GM06990 (cell line): ENCODE measurements at places on chromosomes 13 and 19.

DNA sequence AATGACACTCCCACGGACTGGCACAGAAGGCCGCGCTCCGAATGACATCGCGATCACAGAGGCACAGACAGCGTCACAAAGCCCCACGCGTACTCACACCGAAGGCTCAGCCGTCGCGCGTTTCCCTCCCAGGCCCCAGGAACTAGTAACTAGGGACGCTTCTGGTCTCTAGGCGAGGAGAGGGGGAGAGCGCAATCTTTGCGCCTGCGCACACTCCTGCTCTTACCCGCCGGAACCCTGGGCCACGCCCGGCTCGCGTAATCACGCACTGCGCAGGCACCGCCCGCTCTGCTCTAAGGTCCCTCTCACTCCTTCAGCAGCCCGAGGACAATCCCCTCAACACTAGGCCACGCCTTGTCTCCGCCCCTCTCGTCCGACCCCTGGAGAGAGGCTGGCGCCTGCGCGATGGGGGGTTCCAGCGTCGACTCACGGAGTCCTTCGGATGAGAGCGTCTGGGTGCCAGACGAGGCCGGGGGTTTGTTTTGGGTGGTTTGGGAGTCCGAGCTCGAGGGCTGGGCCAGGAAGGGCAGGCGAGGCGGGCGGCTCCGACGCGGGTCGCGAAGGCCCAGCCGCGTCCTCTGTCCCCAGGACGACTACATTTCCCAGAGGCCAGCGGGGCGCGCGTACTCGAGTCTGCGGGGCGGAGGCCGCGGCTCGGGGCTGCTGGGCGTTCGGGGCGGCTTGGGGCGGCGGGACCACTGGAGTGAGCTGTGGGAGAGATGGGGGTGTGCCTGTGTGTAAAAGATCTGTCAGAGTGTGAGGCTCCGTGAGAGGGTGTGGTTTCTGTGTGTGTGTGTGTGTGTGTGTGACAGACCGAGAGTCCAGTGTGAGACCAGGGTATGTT, at the start of gene ZNF471:
ZNF471 (plus strand) TSS at position 410 of the 844 bp plus-strand sequence. CDS start 3,717 bp downstream, outside the sequence.
- DNase-seq: no peak

DNA sequence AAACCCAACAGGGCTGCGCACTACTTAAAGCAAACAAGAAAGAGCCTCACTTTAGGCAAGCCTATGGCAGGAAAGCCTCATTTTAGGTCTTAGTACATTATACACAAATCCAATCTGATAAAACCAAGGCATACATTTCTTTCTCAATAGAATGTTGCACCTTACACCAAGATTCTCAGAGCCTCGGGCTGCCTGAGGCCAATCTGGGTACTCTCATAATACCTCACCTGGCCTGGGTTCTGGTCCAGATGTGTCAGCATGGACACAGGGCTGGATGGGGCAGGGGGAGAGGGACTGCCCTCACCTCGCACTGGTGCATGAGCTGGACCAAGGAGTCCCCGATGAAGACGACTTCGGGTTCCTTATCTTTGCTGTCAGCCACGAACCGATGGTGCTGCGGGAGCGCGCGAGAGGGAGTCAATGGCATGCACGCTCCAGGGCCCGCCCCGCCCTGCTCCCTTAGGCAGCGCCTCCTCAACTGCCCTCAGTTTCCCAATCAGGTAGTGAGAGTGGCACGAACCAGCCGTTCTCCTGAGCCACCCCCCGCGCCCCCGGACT, at the start of gene PRR19:
PRR19 (plus strand) TSS at position 487 of the 558 bp plus-strand sequence. CDS start 7,453 bp downstream, outside the sequence.
- DNase-seq: no peak

- DNase-seq: no peak
Observed at GRCh38 chr13:64088491-64088890, 2672.8 kb upstream of the PCDH20 start.

DNA sequence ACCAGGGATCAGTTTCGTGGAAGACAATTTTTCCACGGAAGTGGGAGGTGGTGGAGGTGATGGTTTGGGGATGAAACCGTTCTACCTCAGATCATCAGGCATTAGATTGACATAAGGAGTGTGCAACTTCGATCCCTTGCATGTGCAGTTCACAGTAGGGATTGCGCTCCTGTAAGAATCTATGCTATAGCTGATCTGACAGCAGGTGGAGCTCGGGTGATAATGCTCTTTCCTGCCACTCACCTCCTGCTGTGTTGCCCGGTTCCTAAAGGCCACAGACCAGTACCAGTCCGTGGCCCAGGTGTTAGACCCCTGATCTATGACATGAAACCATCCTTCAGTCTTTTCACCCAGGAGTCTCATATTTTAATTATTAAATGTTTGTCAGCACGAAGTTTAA, 4.0 kb downstream of the ZNF302 start:
- no peak for DNase-seq

GRCh38 chr13:93079294-93079693, 147.3 kb upstream of the GPC6 start:
- no peak for DNase-seq

- DNase-seq: no peak
Observed at GRCh38 chr13:37074703-37075102, 15.2 kb upstream of the SUPT20H start.

DNA sequence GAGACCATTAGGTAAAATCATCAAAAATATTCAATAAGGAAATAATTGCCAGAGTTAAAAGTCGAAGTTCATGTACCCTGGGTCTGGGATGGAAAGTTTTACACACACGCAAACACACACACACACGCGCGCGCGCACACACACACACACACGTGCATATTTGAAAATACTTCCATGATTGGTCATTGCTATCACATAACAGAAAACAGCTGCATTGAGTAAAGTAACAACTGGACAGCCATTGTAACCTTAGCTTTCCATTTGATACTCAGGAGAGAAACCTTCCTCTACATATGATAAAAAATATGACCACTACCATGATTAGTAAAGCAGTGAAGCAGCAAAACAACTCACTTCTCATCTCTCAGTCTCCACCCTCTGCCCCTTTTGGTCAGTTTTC, 490.0 kb upstream of the SGCG start:
- DNase-seq: no peak

GRCh38 chr13:46679369-46680120, 117.4 kb downstream of the ESD start:
- peak; percentile 71 for DNase-seq

DNA sequence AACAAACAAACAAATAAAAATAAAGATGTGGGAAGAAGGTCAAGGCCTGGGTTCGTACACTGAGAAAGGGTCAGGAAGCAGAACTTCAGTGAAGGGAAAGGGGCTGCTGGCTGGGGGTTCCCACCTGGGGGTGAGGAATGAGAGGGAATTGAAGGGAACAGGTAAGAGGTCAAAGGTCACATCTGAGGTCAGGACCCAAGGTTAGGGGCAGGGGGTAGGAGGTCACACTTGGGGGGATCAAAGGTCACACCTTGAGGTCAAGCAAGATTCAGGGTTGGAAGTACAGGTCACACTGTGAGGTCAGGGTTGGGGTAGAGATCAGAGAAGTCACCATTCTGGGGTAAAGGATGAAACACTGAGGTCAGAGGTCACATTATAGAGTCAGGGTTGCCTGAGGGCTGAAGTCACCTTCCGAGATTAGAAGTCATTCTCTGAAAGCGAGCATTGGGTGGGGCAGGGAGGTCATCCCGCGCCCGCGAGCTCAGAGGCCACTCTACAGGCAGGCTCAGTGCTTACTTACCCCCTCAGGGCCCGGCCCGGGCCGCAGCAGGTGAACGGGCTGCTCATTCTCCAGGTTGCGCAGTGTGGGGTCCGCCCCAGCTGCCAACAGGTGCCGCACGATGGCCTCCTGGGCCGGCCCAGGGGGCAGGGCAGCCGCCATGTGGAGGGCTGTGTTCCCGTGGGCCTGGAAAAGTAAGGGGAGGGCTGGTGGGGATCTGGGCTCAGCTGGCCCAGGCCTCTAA, 10.8 kb downstream of the NFKBID start:
- no peak for DNase-seq

DNA sequence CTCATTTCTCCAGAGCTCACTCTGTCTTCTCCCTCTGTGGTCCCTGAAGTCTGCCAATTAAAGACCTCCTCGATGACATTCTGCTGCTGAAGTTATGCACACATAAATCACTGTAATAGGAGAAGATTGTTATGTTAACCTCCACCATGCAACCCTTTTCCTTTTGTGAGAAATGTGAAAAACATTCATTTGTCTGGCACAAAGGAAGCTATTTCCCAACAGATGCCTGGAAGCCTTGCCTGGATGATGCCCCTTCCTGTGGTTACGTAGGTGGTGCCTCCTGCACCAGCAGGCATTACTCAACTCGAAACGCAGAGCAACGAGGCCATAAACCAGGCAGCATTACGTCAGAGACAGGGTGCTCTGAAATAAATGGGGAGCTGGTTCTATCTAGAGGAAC, 327.4 kb upstream of the ZNF507 start:
- no peak for DNase-seq

- no peak for DNase-seq
Observed at GRCh38 chr13:77902319-77902963, 16.2 kb downstream of the EDNRB start.

GRCh38 chr19:31110336-31110735, 238.9 kb downstream of the TSHZ3 start:
- no peak for DNase-seq

DNA sequence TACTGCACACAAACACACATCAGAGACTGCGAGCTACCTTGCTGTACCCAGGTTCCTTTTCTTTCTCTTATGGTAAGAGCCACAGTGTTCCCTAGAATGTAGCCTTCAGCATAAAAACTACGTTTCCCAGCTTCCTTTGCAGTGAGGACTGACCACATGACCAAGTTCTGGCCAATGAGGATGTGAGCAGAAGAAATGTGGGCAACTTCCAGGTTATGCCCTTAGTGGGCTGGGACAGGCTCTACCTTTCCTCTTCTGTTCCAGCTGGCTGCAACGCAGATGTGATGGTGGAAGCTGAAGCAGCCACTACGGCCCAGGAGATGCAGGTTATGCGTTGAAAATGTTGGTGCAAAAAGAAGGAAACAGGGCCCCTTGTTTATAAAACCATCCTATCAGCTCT, 27.5 kb downstream of the VRK3 start:
- no peak for DNase-seq

DNA sequence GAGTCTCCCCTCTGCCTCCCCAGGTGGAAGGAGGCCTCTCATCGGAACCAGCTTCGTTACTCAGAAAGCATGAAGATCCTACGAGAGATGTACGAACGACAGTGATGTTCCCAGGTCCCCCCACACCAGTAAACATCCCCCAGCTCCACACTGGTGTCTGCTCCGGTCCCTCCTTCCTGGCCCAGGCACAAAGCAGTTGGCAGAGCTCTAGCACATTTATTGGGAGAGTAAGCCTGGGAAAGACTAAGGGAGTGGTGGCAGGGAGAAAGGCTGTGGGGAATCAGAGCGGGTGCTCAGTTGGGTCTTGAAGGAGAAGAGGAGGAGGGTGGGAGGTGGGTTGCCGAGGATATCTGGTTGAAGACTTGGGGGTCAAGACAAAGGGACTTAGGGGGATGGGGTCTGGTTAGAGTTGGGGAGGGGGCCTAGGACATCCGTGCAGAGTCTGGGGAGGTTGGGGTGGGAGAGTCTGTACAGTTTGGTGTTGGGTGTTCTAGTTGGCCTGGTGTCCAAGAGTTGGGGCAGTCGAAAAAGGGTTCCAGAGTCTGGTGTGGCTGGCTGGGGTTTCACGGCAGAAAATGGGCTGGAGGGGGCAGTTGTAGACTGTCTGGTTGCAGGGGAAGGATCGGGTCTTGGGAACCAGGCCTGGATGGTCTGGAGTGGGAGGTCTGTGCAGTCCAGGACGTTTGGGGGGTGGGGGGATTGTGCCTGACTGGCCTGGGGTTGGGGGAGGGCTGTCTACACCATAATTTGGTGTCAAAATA, 2.3 kb downstream of the HSPB6 start:
- DNase-seq: no peak

GRCh38 chr13:22120646-22121045, 449.8 kb downstream of the FGF9 start:
- no peak for DNase-seq

GRCh38 chr19:38263689-38264485, 486 bp upstream of the SPINT2 start:
- DNase-seq: no peak

GRCh38 chr19:52923778-52924593, 758 bp upstream of the ZNF888 start:
- DNase-seq: no peak

DNA sequence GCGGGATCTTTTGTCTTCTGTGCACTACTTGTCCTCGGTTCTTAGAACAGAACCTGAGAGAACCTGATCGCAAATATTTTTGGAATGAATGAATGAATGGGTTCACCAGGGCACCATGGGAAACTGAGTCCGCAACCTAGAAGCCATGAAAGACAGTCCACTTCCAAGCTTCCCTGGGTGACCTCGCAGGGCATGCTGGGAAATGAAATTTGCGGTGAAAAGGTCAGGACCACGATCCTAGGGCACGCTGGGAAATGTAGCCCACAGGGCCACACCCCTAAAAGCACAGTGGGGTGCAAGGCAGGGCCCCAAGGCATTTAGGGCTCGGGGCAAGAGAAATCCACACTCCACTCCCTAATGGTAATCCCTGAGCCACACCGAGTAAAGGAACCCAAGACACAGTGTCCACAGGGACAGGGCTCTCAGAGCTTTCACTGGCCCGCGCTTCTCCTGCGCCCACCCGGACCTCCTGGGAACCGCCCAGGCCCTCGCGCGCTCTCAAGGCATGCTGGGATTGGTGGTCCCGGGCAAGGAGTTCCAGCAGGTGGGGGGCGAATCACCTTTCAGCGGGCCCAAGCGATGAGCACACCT, 1.1 kb upstream of the PPP1R12C start:
- DNase-seq: no peak

DNA sequence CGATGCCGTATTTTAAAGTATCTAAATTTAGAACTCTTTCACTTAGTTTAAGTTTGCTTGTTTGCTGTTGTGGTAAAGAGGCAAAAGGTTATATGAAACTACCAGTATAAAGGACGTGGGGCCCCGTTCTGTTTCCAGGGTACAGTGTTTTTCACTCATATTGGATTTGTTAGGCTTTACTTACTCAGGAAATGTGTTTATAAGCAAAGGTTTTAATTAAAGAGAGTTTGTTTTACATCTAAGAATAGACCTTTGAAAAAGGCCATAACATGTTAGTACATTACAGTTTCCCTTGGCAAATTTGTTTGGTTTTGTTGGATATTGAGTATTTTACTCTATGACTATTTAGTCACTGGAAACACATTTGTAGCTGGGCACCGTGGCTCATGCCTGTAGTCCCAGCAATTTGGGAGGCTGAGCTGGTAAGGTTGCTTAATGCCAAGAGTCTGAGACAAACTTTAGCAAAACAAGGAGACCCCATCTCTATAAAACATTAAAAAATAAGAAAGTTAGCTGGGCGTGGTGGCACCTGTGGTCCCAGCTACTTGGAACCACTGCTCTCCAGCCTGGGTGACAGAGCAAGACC, 7.1 kb downstream of the DGKH start:
- no peak for DNase-seq

- DNase-seq: no peak
Observed at GRCh38 chr19:49515767-49516166, 3.3 kb downstream of the FCGRT start.

GRCh38 chr19:8360196-8360595, 3.8 kb upstream of the ANGPTL4 start:
- DNase-seq: no peak

- DNase-seq: no peak
Observed at GRCh38 chr13:20175907-20176652, 15.2 kb upstream of the GJA3 start.

- no peak for DNase-seq
Observed at GRCh38 chr13:41660411-41660810, 203.1 kb downstream of the RGCC start.
